Activated effector memory CD4-positive, alpha-beta T cell treated with Interleukin-2 at 50 U/mL for 16 hours (primary cell): ENCODE measurements at places on chromosomes 6 and 20.

DNA sequence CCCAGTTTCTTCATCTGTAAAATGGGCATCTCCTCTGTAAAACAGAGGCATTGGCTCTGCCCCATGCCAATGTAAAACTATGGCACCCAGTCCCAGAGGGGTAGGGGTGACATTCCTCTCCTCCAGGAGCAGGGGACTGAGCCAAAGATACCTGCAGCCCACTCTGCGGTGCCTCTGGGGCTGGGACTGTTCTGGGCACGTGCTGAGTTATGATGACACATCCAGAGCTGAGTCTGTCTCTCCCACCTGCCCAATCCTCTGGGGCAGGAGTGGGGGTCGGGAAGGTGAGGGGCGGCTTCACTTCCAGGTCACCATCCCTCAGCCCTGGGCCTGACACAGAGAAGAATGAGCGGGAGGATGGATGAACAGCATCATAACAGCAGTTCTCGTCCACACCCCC is 29.9 kb downstream of the AAR2 start:
- no peak for DNase-seq

DNA sequence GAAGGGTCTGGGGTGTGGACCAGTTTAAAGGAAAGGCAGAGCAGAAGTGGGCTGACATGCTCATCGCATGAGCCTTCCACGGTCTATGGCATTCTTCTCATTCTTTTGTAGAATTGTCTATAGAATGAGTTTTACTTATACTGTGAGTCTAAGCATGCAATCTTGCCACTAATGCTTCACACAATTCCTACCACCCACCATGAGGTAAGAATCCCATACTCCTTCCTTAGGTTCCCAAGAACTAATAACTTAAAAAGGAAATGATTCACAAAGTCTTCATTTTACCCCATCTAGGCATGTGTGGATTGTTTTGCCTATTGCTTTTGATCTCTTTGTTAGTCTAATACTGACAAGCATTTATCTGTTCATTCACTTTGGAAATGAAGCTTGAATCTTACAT is 195.2 kb downstream of the LY86 start:
- DNase-seq = no peak

DNA sequence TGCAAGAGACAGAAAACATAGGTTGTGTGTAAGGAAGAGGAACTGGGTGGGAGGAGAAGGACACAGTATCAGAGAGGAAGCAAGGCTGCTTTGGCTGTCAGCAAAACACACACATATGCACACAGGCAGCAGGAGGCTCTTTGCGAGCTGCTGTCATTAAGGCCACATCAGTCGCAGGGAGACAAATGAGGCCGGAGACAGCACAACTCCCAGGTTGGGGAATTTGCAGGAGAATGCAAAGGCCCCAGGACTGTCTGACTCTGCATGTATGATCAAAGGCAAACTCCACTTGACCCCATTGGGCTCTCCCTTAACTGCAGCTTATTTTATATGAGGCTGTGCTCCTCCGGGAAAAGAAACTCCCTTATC is 35.3 kb downstream of the METTL24 start:
- DNase-seq = no peak

- no peak for DNase-seq
Observed at GRCh38 chr6:68233623-68234022, 401.5 kb upstream of the ADGRB3 start.

DNA sequence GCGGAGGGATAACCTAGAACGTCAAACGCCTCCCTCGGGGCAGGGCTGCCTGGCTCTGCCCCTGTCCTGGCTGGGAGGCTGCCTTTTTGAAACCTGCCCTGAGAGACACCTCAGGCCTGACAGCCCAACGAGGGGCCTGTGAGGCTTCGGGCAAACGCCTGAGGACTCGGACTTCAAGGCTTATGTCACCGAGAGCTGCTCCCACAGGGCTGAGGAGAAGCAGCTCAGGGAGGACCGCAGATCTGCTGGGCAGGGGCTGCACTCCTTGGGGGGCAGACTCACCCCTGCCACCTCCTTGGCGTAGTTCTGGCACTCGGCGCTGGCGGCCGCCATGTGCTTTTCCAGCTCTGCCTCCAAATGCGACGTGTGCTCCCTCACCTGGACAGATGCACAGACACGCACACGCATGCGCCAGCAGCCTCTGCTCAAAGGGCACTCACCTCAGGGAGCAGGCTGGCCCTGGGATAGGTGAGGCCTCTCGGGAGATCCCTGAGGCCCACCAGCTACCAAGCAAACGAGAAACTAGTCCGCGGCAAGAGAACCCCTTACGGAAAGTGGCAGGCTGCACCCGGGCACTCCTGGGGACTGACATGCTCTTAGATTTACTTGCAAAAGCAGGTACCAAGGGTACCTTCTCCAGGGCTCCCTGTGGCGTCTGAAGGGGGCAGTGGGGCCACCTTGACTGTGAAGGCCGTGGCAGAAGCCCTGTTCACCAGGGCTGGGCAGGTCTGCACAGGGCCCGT is 49.6 kb downstream of the DSTN start:
- DNase-seq = no peak

GRCh38 chr20:56382696-56383095 is 9.3 kb downstream of the AURKA start:
- no peak for DNase-seq

GRCh38 chr6:684831-685636 is 7.9 kb downstream of the EXOC2 start:
- no peak for DNase-seq

DNA sequence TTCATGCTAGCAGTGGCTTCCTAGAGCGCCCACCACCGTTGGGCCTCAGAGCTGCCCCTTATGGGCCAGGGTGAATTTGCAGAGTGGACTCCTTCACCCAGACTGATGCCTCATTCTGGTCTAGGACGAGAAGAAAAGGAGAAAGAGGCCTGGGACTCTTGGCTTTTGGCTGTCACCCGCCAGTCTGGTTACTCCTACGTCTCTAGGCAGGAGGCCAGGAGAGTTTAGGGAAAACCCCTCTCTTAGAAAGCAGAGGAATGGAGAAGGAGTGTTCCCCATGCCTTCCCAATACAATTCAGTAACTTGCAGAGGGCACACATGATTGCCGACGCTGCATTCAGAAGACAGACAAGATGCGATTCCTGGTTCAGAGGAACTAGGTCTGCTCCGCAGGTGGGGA is 70.1 kb downstream of the CDC5L start:
- DNase-seq = no peak

GRCh38 chr20:53402233-53403005 is 191.2 kb downstream of the ZNF217 start:
- no peak for DNase-seq

DNA sequence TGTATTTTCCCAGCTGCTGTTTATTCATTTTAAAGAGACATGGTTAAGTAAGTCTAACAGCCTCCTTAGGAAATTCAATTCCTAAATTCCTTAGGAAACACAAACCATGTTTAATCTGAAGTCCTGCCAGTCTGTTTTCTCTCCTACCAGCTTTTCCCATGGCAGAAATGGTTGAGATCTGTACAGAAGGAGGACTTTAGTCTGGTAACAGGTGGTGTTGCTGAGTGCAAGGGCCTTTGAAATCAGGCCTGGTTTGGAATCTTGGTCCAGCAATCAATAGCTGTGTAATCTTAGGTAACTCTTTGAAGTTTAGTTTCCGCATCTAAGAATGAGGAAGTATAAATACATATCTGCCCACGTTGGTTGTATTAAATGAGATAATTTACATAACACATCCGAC is 232.5 kb downstream of the LAMA2 start:
- DNase-seq = no peak

GRCh38 chr6:11798538-11798937 is 19.9 kb upstream of the ADTRP start:
- no peak for DNase-seq

GRCh38 chr6:122365775-122366403 is 33.6 kb upstream of the HSF2 start:
- DNase-seq = no peak

DNA sequence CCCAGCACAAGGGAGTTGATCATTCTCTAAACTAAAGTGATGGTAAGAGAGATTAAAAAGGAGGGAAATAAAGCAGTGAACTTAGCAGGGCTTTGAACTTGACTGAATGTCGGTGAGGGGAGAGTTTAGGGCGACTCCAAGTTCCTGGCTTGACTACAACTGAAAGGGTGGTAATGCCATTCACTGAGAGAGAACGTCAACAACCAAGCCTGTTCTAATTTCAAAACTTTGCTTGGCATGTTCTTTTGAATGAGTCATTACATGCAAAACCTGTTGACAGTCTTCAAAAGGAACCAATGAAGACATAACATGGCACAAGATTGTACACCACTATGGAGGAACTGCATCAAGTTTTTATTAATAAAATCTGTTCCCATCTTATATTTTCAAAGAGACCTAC is 10.3 kb upstream of the MYB start:
- DNase-seq = no peak

- DNase-seq = no peak
Observed at GRCh38 chr20:57849121-57849520, 139.3 kb upstream of the PMEPA1 start.

GRCh38 chr6:130134582-130134981 is 88.2 kb downstream of the SAMD3 start:
- no peak for DNase-seq

- DNase-seq = no peak
Observed at GRCh38 chr6:141107591-141108160, 1025.0 kb upstream of the GJE1 start.

- no peak for DNase-seq
Observed at GRCh38 chr6:84372290-84372689, 144.8 kb upstream of the CEP162 start.

DNA sequence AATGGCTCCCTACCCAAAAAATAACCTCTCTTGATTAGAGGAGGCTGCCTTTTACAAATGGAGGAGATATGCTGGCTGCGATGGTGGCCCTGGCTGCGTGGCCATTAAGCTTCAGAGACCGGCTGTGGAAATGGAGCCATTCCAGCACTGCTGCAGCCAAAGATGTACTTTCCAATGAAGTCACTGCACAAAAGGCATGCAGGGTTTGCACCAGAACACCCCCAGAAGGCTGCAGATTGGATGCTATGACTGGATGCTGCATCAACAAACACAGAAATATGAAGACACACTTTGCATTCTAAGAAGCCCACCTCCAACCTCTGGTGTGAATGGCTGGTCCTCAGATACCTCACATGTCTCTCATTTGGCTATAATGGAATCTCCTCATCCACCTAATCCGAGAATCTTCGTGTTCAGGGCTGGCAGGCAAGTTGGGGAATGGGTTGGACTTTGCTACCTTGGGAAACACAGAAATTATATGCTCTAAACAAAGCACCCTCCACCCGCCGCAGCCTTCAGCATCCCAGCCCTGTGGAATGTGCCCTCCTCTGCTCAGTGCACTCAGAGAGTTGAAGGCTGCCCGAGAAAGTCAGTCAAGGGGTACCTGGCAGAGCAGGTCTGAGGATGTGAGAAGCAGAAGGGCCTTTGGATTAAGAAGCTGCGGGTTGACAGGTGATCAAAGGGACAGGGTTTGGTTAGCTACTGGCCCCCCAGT is 35.3 kb downstream of the APCDD1L start:
- no peak for DNase-seq

- DNase-seq = no peak
Observed at GRCh38 chr6:107750176-107750797, 73.8 kb downstream of the SCML4 start.

DNA sequence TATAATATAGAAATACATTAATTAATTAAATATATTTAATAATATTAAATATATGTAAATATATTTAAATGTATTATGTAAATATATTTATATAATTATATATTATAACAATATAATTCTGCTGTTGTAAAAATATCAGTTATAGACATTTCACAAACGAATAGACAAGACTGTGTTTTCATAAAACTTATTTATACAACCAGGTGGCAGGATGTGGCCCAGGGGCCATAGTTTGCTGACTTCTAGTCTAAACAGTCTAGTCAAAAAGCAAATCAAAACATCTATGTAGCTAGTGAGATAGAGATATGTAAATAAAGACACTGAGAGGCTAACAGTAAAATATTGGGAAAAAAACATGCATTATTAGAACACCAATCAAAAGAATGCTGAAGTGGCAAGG is 136.4 kb downstream of the TBXT start:
- no peak for DNase-seq

- DNase-seq = no peak
Observed at GRCh38 chr6:8904754-8905153, 469.4 kb upstream of the SLC35B3 start.

DNA sequence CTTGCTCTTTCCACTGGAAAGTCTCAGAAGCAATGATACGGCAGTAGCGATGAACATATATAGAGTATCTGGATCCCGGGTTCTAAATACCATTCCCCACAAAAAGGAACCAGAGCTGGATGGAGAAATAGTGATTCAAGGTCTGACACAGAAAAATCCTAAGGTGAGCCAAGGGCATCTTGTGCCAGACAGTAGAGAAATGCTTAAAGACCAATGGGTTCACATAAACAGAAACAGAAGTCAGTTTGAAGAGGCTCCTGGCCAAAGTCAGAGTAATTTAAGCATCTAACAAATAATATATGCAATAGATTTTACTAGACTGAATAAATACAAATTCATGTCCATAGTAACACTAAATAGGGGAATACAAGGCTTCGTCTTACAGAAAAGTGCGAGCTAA is 54.7 kb downstream of the RGS17 start:
- no peak for DNase-seq

DNA sequence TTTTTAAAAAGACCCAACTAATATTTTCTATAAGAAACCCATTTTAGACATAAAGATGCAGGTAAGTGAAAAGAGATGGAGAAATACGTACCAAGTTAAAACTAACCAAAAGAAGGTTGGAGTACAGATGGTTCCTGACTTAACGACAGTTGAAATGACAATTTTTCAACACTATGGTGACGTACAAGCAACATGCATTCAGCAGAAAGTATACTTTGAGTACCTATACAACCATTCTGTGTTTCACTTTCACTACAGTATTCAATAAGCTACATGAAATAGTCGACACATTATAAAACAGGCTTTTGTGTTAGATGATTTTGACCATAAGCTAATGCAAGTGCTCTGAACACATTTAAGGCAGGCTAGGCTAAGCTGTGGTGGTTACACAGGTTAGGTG is 228.9 kb downstream of the RNGTT start:
- no peak for DNase-seq

DNA sequence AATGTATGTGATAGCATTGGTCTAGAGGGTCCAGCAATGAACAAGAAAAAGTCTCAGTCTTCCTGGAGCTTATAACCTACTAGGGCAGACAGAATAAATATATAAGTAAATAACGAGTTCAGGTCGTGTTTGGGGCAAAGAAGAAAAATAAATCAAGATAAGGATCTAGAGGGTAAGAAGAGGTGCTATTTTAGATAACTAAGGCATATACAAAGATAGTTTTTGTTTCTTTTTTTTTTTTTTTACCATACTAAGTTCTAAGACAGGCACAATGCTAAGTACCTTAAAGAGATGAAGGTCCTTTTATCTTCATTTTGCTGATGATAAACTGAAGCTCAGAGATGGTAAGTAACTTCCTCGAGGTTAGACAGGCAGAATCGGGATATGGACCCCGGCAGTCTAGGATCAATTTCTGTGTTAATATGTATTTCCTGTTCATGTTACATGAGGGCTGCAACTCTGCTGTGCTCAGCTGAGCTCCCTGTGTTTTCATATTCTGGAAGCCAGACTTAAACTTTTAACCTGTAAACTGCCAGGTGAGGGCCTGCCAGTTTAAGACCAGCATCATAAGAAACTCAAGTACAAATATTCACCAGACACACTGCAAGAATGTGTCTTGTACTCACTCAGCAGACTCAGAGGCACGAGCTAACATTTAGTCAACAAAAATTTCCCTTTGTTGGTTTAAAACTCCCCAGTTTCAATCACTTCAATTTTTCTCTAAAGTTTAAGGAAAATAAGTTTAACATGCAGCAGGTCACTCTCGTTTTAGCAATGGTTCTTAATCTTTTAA is 23.3 kb downstream of the SESN1 start:
- no peak for DNase-seq

- DNase-seq = no peak
Observed at GRCh38 chr6:150116200-150116800, 26.5 kb upstream of the PPP1R14C start.

- DNase-seq = no peak
Observed at GRCh38 chr6:132085731-132086130, 134.6 kb upstream of the CCN2 start.
